Fibroblast of the aortic adventitia (primary cell): ENCODE measurements at places on chromosomes 13 and 19.
A peak's percentile ranks its signal among the peaks of the same experiment; 100 is the strongest.

DNA sequence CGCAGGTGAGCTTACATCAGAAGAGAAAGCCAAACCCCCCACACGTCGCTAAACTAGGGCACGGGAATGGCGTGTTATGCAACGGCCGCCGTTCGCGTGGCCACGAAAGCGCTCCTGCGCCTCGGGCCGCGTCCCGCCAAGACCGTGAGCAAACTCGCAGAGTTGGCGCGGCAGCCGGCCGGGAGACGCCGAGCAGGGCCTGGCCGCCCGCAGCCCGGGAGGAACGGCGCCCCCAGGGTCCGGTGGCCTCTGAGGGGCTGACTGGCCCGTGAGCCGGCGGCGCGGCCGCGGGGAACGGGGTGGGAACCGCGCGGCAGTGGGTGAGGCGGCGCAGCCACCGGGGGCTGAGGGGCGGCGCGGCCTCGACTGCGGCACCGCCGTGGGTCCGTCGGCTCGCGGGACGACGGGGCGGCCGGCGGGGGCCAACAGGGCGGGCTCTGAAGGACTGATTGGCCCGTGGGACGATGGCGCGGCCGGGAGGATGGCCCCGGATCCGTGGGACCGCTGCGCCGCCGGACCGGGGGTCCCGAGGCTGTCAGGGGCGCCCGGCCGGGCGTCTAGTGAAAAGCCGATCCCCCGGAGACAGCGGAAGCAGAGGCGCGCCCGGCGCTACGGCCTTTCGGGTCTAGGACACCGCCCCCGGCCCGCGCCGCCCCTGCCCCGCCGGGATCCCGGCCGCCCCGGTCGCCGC lies 903 bp downstream of the LATS2 start:
- DNase-seq: no peak

DNA sequence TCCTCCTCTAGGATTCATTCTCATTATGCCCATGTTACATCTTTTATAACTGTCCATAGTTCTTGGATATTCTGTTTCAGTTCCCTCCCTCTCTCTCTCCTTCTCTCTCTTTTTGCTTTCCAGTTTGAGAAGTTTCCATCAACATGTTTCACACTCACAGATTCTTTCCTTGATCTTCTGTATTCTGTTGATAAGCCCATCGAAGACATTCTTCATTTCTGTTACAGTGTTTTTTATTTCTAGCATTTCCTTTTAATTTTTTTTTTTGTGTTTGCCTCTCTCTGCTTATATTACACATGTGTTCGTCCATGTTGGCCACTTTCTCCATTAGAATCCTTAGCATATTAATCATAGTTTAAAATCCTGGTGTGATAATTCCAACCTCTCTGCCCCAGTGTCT lies 68.3 kb downstream of the WTIP start:
- no peak for DNase-seq

DNA sequence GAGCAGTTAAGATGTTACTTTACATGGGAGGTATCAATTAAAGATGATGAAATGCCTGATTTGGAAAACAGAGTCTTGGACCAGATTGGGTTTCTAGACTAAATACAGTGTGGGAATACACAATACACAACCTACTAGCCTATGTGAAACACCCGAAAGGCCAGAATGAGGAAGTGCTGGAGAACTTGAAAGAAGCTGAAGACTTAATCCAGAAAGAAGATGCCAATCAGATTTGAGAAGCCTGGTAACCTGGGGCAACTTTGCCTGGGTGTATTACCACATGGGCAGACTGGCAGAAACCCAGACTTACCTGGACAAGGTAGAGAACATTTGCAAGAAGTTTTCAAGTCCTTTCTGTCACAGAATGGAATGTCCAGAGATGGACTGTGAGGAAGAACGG lies 43.2 kb downstream of the N4BP2L1 start:
- DNase-seq: no peak

DNA sequence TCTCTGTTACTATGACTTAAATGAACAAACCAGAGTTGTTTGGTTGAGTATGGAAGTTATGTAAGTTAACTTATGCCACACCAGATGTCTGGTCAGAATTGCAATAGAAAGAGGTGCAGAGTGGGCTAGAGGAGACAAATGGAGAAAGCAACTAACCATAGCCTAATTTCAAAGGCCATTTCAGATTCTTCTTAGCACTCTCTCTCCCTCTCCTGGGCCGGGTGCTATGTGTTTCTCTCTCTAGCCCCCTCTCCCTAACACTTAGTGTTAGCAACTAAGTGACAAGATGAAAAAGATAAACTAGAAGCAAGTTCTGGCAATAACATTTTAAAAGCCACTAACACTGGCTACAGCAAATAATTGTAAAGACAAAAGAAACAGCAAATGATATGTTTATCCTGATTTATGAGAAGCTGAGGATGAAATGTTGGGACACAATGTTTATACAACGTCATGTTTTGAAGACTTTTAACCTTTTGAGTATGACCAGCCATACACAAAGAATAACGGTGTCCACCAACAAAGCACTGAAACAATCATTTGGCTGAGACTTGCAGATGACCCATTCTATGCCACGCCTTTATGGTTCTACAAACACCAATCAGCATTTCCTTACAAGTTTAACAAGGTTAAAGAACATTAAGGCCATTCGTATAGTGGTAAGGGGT lies 18.6 kb downstream of the SERPINE3 start:
- no peak for DNase-seq

DNA sequence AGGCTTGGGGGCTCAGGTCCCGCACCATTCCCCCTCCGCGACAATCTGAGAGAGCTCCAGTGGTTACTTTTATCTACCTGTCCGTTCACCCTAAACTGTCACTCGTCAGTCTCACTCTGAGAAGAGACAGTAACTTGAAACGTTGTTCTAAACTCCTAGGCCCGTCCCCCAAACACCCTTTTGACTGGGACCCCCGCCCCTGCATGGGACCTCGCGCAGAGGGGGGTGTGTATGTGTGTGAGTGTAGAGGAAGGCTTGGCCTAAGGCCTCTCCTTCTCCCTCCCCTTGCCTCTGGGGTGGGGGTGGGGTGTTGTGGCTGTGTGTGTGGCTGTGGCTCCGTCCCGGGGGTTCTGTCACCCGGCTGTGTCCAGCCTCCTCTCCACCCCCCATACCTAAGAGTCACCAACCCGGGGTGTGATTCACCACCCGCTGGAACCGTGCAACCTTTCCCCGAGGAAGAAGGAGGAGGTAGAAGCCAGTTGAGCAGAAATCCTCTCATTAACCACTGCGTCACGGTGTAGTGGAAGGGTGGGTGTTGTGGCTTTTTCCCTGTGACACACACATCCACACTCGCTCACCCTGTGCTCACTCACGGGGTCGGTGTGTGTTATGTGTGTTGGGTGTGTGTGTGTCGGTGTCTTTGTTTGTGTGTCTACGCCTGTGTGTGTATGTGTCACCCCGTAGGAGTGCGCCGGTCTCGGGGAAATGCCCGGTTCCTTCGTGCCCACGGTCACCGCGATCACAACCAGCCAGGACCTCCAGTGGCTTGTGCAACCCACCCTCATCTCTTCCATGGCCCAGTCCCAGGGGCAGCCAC lies 2.4 kb downstream of the FOSB start:
- DNase-seq: peak; percentile 47

DNA sequence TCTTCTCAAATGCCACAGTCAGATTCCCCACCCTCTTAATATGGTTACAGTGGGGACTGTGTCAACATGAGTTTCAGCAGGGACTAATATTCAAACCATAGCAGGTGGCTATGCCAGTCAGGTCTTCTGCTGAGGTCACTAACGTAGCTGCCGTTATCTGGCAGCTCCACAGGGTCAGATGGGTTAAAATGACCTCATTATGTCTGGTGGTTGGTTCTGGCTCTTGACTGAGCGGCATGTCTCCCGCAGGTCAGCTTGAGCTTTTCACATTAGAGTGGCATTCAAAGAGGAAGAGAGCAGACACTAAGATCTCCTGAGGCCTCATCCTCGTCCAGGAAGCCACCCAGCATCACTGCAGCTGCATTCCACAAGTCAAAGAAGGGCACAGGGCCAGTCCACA lies 21.4 kb upstream of the IPO5 start:
- DNase-seq: no peak

- peak; percentile 35 for DNase-seq
Measured at GRCh38 chr13:36130552-36131221, 495 bp downstream of the DCLK1 start.

GRCh38 chr19:46042252-46042883 lies 1.6 kb upstream of the IGFL4 start:
- no peak for DNase-seq

- peak; percentile 26 for DNase-seq
Measured at GRCh38 chr13:21233086-21233485, 56.6 kb downstream of the MRPL57 start.

DNA sequence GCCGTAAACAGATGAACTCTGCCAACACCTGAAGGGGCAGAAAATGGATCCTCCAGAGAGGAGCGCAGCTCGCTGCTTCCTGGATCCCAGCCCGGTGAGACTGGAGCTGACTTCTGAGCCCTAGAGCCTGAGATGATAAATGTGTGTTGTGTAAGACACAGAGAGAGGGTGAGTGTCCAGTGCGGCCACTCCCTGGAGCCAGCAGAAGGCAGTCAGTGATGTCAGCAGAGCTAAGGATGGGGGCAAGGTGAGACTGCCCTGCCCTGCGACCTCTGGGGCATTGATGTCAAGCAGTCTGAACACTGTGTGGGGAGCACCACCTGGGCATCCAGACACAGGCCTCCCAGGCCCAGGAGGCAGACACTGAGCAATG lies 9.7 kb upstream of the SLC35E1 start:
- DNase-seq: peak; percentile 46

GRCh38 chr19:18913466-18913865 lies 5.7 kb downstream of the COPE start:
- DNase-seq: no peak

- DNase-seq: no peak
Measured at GRCh38 chr13:51222037-51222685, at the start of gene FAM124A. FAM124A (plus strand) TSS chr13:51222398; CDS start chr13:51222502, 104 bp downstream.

- DNase-seq: no peak
Measured at GRCh38 chr13:106425661-106426060, 109.8 kb downstream of the EFNB2 start.

- peak; percentile 70 for DNase-seq
Measured at GRCh38 chr19:10748927-10749434, 31.1 kb downstream of the DNM2 start.

DNA sequence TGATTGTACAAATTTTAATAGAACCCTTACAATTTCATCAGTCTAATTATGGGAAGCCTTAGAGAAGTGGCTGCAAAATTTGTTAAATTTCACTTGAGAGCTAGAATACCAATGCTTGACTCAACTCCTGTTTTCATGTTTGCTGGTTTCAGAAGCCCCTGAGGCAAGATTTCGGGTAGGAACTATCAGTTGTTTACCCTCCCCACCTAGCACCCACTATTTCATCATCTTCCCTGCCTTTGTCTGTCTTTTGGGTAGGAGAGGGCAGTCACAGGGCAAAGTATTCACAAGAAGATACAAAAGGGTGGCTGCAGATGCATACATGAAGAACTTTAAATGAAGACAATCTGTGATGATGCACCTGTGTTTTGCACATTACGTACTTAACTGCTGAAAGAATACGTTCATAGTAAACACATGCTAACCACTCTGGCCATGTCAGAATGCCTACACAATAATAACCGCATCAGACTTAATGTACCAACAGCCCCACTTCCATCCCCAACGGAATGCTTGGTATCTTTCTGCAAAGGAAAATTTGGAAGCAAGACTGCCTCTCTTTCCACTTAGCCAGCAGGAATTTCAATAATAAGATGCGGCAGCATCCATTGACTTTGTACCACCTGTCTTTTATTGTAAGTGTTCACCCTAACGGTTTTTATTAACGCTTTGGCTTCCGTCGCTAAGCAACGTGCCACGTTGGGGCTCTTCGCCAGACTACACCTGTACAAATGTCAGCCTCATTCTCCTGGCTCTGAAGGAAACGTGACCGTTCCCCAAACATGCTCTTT lies 30.4 kb downstream of the TPT1 start:
- no peak for DNase-seq

DNA sequence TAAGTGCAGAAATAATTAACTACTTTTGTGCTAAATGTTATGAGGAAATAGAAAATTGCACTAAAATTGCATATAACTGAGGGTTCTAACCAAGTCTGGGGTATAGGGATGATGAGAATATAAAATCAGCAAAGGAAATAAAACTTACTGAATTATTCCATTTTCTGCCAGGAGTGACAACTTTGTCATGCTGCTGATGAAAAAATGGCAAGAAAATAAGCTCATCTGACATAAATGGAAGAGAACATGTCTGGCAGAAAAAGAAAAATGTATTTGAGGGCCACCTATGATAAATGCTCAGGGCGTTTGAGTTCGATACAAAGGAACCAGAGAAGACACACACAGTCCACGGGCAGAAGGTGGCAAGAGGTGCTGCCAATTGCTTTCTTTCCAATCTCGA lies 78.2 kb downstream of the LHFPL6 start:
- DNase-seq: no peak

DNA sequence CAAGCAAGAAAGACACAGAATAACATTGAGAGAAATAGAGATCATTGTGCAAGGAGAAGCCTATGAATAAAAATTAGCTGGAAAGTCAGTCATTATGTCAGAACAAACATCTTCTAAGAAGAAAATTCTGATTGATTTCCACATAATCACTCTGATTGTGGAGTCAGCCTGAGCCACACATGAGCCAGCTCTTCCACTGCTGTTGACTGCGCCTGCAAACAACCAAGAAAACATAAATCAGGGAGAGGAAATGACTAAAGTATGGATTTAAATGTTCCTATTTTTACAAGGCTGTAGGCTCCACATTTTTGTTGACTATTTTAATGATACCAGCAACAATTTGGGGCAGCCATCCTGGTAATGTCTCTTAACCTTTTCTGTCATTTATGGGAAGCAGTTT lies 962.3 kb downstream of the EFNB2 start:
- no peak for DNase-seq

- DNase-seq: no peak
Measured at GRCh38 chr13:72163678-72164077, 296.7 kb upstream of the DACH1 start.
